Stimulated activated CD4-positive, alpha-beta T cell treated with anti-CD3 and anti-CD28 coated beads, TNF-alpha, amount 100 ng/mL, for 24 hours (primary cell): ENCODE measurements at places on chromosomes 7 and 10.

DNA sequence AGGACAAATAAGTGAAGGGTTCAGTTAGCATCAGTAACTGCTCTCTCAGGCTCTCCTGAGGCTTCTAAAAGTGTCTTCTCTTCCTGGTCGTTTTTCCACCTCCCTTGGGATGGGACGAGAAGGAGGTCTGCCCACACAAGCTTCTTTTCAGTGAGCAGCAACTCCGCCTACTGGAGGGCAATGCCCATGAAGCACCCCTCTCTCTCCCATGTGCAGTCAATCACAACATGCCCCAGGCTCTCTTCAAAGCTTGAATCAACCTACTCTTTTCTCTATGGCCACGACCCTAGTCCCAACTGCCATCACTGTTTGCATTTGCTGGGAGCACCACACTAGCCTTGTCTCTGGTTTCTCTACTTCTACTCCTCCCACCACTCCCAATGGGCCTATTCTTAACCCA lies 135.6 kb downstream of the RPS24 start:
- no peak for DNase-seq

- DNase-seq: no peak
Measured at GRCh38 chr7:37920305-37920848, at the start of gene EPDR1. TSS of gene EPDR1 (plus strand) at chr7:37920640. CDS start at chr7:37920940, 300 bp downstream.

DNA sequence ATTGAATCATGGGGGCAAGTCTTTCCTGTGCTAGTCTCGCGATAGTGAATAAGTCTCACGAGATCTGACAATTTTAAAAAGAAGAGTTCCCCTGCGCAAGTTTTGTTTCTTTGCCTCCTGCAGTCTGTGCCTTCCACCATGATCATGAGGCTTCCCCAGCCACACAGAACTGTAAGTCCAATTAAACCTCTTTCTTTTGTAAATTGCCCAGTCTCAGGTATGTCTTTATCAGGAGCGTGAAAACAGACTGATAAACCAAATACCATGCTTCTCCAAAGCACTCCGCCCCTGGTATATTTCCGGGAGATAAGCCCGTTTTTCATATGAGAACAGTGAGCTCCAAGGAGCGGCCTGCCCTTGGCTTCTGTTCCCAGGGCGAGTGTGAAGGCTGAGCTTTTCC lies 118.9 kb downstream of the EVX1 start:
- DNase-seq: no peak

GRCh38 chr7:2417981-2418481 lies 14.6 kb downstream of the CHST12 start:
- peak; percentile 38 for DNase-seq

GRCh38 chr7:100415448-100415847 lies 13.1 kb downstream of the ZCWPW1 start:
- DNase-seq: no peak

- no peak for DNase-seq
Measured at GRCh38 chr10:128751284-128751683, 625.1 kb upstream of the MKI67 start.
